ENCODE measurements at places on chromosomes 11 and 22. TPM values are rescaled to one million over a fixed set of nuclear protein-coding genes. Genes with fewer than 3 reads are reported as not detected.
A peak's percentile ranks its signal among the peaks of the same experiment; 100 is the strongest.

Gene MCM5
- total RNA-seq: 120 TPM

DNA sequence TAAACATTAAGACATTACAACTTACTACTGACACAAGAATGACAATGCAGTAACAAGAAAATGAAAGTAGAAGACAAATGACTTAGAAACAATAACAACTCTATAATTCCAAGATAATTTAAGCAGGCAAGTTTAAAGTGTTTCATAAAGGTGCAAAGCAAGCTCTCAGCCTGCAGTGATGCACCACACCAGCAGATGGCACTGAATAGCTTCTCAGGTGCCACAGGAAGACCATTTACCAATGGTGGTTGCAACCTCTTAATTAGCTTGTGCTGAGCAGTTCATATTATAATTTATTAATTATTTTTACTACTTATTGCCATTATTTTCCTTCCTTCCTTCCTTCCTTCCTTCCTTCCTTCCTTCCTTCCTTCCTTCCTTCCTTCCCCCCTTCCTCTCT, 60.6 kb downstream of the NXPE2 start:
- peak; percentile 61 for DNase-seq
- H3K4me1 ChIP-seq: no peaks in the 10 kb centered on the region
- H3K27ac ChIP-seq: no peak overlapping the region

GRCh38 chr22:36365020-36365411, 22.8 kb downstream of the MYH9 start:
- H3K27me3 ChIP-seq: no peaks in the 10 kb centered on the region
- H3K36me3 ChIP-seq: no peaks in the 10 kb centered on the region
- peak; percentile 67 for DNase-seq
- peaks cover 79% of the 10 kb centered on the region for H3K4me1 ChIP-seq
- peak overlapping the region; percentile 93 for H3K27ac ChIP-seq

- H3K4me3 ChIP-seq: no peak overlapping the region
- no peak for DNase-seq
- no peaks in the 10 kb centered on the region for H3K36me3 ChIP-seq
- H3K27me3 ChIP-seq: no peaks in the 10 kb centered on the region
- no peaks in the 10 kb centered on the region for H3K4me1 ChIP-seq
Observed at GRCh38 chr11:91261513-91261912, 963.1 kb upstream of the FAT3 start.
